ELF-1 (cell line): ENCODE measurements at places on chromosomes 3 and 15.

GRCh38 chr3:123653221-123653682 is 68.4 kb upstream of the HACD2 start:
- no peak for DNase-seq

- no peak for DNase-seq
These were observed 43.0 kb upstream of the MUC4 start for GRCh38 chr3:195854628-195855294.

- DNase-seq, result no peak
These were observed 2.7 kb upstream of the OPA1 start for GRCh38 chr3:193590088-193590856.

DNA sequence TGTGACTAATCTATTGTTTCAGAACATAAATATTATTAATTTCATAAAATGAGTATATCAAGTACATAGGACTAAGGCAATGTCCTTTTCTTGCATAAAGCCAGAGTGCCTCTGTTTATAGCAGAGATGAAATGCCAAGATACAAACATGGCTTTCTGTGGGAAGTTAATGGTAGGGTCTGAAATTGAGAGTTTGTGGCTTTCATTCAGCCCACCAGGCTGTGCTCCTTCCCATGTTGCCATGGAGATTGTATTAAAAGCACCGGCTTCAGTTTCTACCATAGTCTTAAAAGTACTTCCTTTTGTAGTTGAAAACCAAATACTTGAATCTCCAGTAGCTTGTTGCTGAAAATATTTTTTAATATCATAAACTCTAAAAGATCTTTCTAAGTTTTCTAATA is 114.0 kb downstream of the LRRC28 start:
- DNase-seq, result no peak
